Stimulated activated naive CD4-positive, alpha-beta T cell treated with Interleukin-2 at 50 U/mL for 16 hours (primary cell): ENCODE measurements at places on chromosomes 13 and 19.

GRCh38 chr19:8681345-8682029 is 17.1 kb downstream of the ACTL9 start:
- no peak for DNase-seq

DNA sequence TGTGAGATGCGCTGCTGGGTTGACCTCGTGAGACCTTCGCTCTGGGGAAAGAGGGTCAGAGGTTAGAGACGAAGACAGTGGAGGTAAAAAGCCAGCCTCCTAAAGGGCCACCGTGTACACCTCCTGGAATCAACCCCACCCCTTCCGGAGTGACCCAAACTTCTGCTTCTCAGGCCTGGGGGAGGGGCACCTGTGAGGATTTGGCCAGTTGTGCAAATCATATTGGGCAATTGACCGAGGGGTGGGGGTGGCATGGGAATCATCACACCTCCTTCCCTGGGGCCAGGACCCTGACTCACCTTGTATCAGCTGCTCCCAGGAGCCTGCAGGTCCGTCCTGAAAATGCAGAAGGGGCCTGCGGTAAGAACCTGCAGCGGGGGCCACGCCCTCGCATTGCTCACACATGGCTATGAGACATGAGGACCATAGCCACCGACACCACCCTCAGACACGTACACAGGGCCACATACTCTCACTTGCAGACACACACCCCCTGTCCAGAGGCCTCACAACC is 2.8 kb downstream of the TNFSF14 start:
- DNase-seq = peak; percentile 58

DNA sequence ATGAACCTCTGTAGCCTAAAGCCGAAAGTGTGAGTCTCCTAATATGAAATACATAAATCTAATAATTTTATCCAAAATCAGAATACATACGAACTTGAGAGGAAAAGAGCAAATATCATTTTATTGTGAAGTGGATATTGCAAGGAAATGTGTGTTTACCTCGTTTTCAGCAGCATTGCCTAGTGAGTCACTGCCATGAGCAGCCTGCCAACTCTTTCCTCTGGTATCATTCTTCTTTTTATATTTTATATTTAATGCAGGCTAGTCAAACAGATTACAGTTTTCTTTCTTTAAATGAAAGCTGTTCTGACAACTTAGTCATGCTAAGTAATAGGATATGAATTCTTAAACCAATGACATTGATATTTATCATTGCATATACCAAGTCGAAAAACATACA is 44.2 kb downstream of the EDNRB start:
- no peak for DNase-seq

- DNase-seq = no peak
These were observed 522.3 kb downstream of the MYO16 start for GRCh38 chr13:109151696-109152095.

DNA sequence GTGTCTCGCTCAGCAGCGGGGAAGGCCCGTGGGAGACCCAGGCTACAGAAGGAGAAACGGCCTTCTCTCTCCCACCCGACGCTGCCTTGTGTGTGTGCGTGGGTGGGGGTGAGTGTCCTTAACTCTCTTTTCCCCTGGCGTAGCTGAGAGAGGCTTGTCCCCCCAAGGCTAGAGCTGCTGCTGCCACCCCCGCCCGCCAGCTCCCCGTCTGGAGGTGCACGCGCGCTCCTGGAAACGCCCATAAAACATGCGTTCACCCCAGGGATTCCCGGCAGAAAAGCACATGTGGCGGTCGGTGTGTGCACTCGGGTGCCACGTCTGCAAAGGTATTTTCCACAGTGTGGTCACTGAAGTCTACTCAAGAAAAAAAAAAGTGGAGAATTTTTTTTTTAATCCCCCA is 36.1 kb downstream of the GADD45B start:
- no peak for DNase-seq

DNA sequence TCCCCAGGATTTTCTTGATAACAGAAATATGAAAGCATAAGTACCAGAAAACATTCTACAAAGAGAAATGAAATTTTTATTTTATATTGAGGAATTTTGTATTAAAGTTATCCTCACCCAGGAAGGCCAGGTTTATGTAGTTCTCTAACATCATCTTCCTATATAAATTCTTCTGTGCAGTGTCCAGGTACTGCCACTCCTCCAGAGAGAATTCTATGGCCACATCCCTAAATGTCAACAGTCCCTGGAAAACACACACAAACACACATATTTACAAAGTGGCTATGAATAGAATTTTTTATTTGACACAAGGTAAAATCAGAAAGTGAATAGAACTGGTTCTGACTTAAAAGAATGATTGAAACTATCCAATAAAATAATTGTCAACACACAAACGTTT is 110.5 kb upstream of the ZNF91 start:
- DNase-seq = no peak

DNA sequence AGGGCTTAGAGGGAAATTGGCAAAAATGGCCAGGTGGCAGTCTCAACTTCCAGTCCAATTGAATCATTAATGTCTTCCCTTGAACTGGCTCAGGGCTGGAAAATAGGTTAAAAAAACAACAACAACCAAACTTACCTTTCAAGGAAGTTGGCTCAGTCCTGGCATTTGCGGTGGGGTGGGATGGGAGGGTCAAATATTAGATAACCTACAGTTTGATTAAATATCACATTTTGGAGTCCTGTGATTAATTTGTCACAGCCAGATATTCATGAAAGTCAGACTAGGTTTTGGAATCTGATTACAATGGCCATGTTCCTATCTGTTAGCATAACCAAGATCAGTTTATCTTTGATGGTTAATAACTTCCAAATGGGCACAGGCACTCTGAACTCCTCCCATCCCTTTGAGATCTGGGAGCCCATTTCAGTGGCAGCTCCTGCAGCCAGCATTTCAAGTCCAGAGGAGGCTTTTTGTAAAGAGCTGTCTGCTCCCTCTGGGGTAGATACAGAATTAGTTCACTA is 7.8 kb upstream of the DZIP1 start:
- no peak for DNase-seq

- no peak for DNase-seq
These were observed 17.6 kb downstream of the VSTM2B start for GRCh38 chr19:29543381-29543780.

GRCh38 chr13:101397742-101398141 is 18.6 kb downstream of the NALCN start:
- no peak for DNase-seq

DNA sequence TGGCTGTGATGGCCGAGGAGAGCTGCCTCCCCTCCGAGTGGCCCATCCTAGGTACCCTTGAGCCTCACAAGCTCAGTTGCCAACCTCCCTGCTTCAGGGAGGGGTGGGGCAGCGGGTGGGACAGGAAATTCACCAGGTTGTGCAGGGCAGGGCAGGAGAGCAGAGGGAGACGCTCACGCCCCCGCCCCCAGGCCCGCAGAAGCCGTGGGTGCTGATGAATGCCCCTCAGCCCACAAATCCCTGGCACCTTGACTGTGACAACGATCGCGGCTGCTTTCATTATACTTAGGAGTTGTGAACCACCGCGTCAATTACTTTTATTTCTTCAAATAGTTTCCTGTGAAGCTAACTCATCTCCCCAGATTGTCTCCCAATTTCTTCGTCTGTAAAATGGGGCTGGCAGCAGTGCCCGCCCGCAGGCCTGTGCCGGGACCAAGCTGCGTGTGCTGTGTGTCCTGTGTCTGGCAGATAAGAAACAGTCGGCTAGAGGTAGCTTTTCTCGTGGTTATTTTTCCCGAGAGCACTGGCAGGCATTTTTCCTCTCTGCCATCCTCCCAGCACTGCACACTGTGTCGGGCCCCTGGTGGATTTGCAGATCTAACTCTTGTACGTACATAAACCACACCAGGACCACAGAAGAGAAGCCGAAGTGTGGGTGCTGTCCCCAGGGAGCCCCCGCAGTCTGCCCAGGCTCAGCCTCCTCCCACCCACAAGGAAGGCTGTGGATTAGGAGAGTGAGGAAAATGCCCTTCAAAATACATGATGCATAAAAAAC is 7.9 kb upstream of the RASA3 start:
- peak; percentile 29 for DNase-seq

DNA sequence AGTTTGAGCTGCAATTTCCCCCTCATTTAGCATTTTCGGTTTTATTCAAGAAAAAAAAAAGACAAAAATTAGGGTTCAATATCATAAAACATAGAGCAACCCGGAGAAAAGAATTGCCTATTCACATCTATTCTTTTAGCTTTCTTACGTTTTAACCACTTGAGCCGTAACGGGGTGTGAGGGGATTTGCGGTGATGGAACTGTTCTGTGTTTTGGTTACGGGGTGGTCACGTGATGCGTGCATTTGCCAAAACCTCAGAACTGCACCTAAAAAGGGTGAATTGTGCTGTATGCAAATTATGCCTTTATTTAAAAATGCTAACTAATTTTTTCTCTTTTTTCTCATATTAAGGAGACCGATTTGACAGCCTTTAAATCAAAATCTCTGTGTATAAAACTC is 22.1 kb downstream of the CLEC11A start:
- no peak for DNase-seq

DNA sequence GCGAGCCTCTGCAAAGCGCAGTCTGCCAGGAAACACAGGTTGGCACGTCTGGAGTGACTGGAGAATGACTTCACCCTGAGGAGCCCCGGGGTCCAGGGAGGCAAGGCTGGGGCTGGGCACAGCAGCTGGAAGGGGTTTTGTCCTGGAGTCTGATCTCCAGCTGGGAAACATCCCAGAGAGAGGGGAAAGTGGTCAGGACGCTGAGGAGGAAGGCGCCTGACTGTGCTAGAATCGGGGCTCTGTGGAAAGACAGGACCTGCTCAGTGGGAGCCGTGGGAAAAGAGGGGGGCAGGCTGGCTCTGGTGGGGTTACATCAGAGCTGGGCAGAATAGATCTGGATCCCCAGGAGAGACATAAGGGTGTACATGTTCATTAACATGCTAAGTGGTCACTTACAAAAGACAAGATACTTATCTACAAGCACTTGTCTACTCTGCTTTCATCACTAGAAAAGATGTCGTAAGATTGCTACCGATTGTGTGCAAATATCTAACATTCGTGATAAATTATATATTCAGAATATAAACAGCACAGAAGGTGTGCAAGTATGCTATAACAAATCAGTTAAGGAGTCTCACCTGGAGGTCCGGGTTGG is 106.6 kb downstream of the COL4A1 start:
- DNase-seq = no peak

DNA sequence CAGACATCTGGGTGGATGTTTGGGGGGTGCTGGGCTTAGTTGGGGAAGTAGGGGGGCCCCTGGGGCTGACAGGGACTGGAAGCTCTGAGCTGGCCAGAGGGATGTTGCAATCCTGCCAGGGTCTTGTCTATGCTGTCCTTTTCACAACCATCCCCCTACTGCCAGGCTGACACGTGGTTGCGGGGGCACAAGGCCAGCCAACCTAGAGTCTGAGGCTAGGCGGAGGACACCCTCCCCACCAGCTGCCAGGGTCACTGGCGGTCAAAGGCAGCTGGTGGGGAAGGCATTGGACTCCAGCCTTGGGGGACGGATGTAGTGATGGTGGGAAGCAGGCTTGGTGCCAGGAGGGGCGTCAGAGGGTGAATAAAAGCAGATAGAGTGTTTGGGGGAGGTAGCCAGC is 1.6 kb upstream of the APOC1 start:
- DNase-seq = no peak

DNA sequence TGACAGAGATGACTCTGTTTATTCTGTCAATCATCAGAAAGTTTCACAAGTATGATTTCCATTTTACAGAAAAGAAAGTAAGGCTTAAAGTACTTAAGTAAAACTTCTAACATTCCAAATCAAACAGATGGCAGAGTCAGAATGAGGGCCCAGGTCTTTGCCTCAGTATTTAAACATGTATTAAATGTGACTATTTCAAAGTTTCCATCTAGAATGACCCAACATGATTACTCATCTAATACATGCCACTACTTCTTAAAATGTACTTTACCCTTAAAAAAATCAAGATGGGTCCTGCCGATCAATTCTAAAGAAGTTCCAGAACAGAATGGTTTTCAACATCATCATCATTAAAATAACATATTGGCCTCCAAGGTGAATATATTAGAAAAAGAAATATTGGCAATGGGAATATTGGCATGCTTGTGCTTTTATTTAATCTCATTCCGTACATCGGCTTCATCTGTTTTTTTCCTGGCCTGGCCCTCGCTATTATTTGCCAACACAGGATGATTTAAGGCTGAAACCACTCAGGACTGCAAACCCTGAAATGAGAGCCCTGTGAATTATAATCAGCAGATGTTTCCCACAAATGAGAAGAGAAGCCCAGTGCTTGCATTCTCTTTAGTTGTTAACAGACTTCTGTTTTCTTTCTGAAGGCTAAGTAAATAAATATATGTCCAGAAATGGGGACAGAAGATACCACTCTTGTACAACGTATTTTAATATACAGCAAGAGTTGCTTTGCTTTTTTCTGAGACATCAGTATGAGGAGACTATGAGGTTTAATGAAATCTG is 340.0 kb downstream of the DNAJC15 start:
- no peak for DNase-seq

DNA sequence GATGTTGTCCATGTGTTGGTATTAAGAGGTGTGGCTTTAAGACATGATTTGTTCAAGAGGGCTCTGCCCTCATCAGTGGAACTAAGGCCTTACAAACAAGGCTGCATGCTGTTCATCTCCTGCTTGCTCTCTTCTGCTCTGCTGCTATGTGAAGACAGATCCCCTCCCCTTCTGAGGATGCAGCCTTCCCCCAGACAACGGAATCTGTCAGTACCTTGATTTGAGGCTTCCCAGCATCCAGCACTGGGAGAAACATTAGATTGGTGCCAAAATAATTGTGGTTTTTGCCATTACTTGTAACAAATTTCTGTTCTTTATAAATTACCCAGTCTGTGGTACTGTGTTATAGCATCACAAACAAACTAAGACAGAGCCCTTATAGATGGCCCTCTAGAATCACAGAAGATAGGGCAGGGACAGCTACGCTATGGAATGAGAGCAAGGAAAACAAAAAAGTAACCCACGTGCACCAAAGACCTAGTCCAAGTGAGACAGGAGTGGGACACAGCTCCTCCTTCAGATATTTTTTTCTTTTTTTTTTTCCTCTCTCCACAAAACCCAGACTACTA is 151.5 kb upstream of the RXFP2 start:
- no peak for DNase-seq

- no peak for DNase-seq
These were observed 353.1 kb downstream of the ENOX1 start for GRCh38 chr13:43433691-43434141.

DNA sequence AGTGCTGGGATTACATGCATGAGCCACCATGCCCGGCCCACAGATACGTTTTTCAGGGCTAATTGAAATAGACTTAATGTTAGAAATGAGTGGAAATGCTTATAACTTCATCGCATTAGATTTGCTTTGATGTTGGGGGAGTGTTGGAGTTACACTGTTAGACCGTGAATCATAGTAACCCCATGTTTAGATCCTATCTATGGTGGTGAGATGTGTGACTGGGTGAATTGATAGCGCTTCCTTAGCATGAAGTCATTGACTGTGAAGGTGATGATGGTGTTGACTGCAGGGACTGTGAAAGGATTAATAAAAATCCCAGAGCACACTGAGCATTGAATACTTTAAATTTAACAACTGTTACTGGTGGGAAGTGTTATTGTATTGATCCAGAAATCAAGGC is 1.7 kb downstream of the ZNF264 start:
- DNase-seq = no peak
